Caco-2 (cell line): ENCODE measurements at places on chromosomes 1 and 21. TPM values are rescaled to one million over a fixed set of nuclear protein-coding genes. Genes with fewer than 3 reads are reported as not detected.

DNA sequence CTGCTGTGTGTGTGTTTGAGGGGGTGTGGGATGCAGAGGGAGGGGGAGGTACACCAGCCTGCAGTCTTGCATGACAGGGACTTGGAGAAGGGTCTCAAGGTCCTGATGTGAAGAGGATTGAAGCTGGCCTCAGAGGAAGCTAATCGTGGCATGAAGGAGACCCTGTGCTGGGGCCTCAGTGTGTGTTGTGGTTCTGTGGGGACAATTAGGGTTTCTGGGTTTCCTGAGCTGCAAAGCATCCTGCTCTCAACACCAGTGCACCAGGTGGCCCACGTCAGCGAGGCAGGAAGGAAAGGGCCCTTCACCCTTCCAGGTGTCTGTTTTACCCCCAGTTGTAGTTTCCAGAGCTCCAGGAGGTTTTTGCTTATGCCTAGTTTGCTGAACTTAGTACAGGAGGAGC, 52.8 kb downstream of the TENT5C start:
- no peak overlapping the region for H3K4me3 ChIP-seq
- no peak for DNase-seq
- H3K27me3 ChIP-seq = no peaks in the 10 kb centered on the region
- no peak overlapping the region for H3K27ac ChIP-seq
- H3K4me1 ChIP-seq = peaks cover 10% of the 10 kb centered on the region; the same call in 1 of the 2 replicates
- no peaks in the 10 kb centered on the region for H3K36me3 ChIP-seq

Gene SPRR2G
- not detected in 2 replicates for total RNA-seq

Gene KRTAP11-1
- total RNA-seq = not detected in 2 replicates

Gene KDM1A
- total RNA-seq = 82.8 and 83.0 TPM in 2 replicates

DNA sequence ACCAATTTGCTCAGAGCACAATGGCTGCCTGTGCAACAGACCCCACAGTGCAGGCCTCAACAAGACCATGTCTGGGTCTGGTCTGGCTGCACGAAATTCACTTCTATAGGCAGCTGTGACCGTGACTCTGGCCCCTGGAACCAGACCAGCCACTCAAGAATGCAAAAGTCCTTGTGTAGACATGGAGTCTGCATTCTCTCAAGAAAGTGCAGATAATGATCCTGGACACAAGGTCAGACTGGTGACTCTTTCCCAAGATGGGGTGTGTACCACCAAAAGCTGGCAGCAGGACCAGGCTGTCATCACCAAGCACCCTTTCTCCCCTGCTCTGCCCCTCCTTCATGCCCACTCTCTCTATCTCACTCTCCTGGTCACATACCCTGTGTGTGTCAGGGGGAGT, 7.1 kb upstream of the METTL25B start:
- H3K4me3 ChIP-seq = no peak overlapping the region
- no peaks in the 10 kb centered on the region for H3K27me3 ChIP-seq
- peaks cover 4% of the 10 kb centered on the region for H3K36me3 ChIP-seq
- DNase-seq = no peak
- H3K4me1 ChIP-seq = peaks cover 5% of the 10 kb centered on the region; the same call in 1 of the 2 replicates

- no peaks in the 10 kb centered on the region for H3K36me3 ChIP-seq
- no peaks in the 10 kb centered on the region for H3K27me3 ChIP-seq
- no peak overlapping the region for H3K27ac ChIP-seq
- DNase-seq = no peak
- H3K4me3 ChIP-seq = no peak overlapping the region
- H3K4me1 ChIP-seq = no peaks in the 10 kb centered on the region
These were observed 48.7 kb downstream of the SPAG17 start for GRCh38 chr1:118136187-118136941.

DNA sequence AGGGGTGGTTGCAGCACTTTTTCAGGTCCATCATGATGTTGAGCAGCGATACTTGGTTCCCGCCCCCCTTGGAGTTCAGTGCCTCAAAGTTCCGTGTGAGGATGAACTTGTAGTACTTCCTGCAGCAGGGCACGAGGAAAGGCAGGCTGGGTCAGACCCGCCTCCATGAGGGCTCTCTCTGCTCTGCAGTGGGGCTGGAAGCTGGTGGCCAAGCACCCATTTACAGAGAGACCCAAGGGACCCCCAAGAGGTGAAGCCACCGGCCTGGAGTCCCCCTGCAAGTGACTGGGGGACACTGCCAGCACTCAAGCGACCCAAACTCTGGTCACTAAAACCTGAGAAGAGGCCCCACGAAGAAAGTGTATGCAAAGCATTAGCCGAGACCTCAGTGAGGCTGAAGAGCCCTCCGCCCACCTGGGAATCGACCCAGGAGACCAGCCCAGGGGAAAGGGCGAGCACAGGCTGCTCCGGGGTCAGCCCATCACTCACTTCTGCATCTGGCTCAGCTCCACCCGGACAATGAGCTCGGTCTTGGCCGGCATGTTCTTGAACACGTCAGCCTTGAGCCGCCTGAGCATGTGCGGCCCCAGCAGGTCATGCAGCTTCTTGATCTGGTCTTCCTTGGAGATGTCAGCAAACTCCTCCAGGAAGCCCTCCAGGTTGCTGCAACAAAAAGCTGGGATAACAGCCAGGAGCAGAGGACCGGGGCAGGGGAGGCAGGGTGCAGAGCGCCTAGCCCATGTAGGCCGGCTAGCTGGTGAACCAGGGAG, 45.2 kb downstream of the CHD5 start:
- no peaks in the 10 kb centered on the region for H3K36me3 ChIP-seq
- H3K27ac ChIP-seq = no peak overlapping the region
- no peak for DNase-seq
- H3K4me3 ChIP-seq = no peak overlapping the region
